Right lobe of liver (tissue), 6 donors: ENCODE measurements at places on chromosomes 7 and 10. TPM values are rescaled to one million over a fixed set of nuclear protein-coding genes. Genes with fewer than 3 reads are reported as not detected.

Gene IFIT1
- total RNA-seq: 12.9 TPM

Gene ZPBP
- not detected for total RNA-seq

Gene GPR158
- total RNA-seq: not detected

Gene PGAM2
- not detected for total RNA-seq

Gene SLC25A28
- 24.8 TPM for total RNA-seq

Gene HKDC1
- total RNA-seq: 4.3 TPM

Gene DNAH11
- total RNA-seq: 1.8 TPM

Gene TLX1
- total RNA-seq: 0.12 TPM

Gene OR6B1
- not detected for total RNA-seq

Gene RSBN1L
- total RNA-seq: 8.2 TPM

Gene PDE1C
- total RNA-seq: not detected

Gene FGL2
- total RNA-seq: 7.5 TPM

Gene GNG11
- 4.5 TPM for total RNA-seq

Gene MUC12
- not detected for total RNA-seq

Gene PITRM1
- 40.7 TPM for total RNA-seq

Gene OR2A12
- not detected for total RNA-seq

Gene GATA3
- total RNA-seq: 0.93 TPM

Gene MBL2
- 75.9 TPM for total RNA-seq

Gene TIAL1
- 48.6 TPM for total RNA-seq

Gene AOAH
- total RNA-seq: 6.5 TPM

Gene GPR26
- not detected for total RNA-seq

Gene HOXA6
- total RNA-seq: not detected

Gene PON1
- total RNA-seq: 93.2 TPM

Gene SEMA3E
- total RNA-seq: 0.31 TPM

Gene ZNF488
- not detected for total RNA-seq

Gene CD36
- total RNA-seq: 14.0 TPM

Gene VWDE
- not detected for total RNA-seq

Gene CPSF4
- 16.7 TPM for total RNA-seq

Gene TUBAL3
- not detected for total RNA-seq

Gene EVX1
- total RNA-seq: not detected

Gene AKR1C8
- total RNA-seq: 15.4 TPM

Gene GJD4
- total RNA-seq: not detected

Gene PLCE1
- total RNA-seq: 0.74 TPM

Gene STYXL1
- total RNA-seq: 18.3 TPM

Gene C7orf57
- not detected for total RNA-seq

Gene HOXA2
- 0.16 TPM for total RNA-seq

Gene AZGP1
- 2,105 TPM for total RNA-seq

Gene GPER1
- total RNA-seq: 11.2 TPM

Gene GRK5
- total RNA-seq: 8.3 TPM

Gene SPDYE3
- total RNA-seq: not detected

Gene LIPF
- not detected for total RNA-seq

Gene MYO1G
- 0.92 TPM for total RNA-seq

Gene GTPBP4
- 6.6 TPM for total RNA-seq

Gene ERCC6
- 10.6 TPM for total RNA-seq

Gene ANKRD30A
- total RNA-seq: not detected

Gene FAM3C
- total RNA-seq: 41.3 TPM

Gene MORN4
- 1.1 TPM for total RNA-seq

Gene RSPH10B2
- total RNA-seq: 0.09 TPM

Gene POU6F2
- not detected for total RNA-seq

Gene CALML3
- total RNA-seq: not detected

Gene GHRHR
- total RNA-seq: not detected

Gene HOXA10
- total RNA-seq: not detected

Gene TDRD1
- 0.12 TPM for total RNA-seq

Gene ACBD7
- total RNA-seq: not detected

Gene DNAJC12
- total RNA-seq: 11.8 TPM

Gene C10orf62
- not detected for total RNA-seq

Gene MYL7
- total RNA-seq: not detected

Gene NPC1L1
- 23.1 TPM for total RNA-seq
